ENCODE measurements at places on chromosomes 11 and 22. TPM values are rescaled to one million over a fixed set of nuclear protein-coding genes. Genes with fewer than 3 reads are reported as not detected.

- no peak overlapping the region for H3K4me3 ChIP-seq
- DNase-seq: no peak
- no peaks in the 10 kb centered on the region for H3K36me3 ChIP-seq
- no peaks in the 10 kb centered on the region for H3K27me3 ChIP-seq
- no peaks in the 10 kb centered on the region for H3K4me1 ChIP-seq
Observed at GRCh38 chr11:58004664-58005063, 19.0 kb upstream of the OR9Q1 start.

FSHB gene
- not detected for total RNA-seq

GRCh38 chr11:116955949-116956348 is 118.5 kb upstream of the APOA1 start:
- no peak overlapping the region for H3K27ac ChIP-seq
- peaks cover 2% of the 10 kb centered on the region for H3K4me1 ChIP-seq
- no peaks in the 10 kb centered on the region for H3K36me3 ChIP-seq
- no peak for DNase-seq
- no peak overlapping the region for H3K4me3 ChIP-seq

GRCh38 chr22:38164551-38164918 is 17.1 kb downstream of the PLA2G6 start:
- H3K4me3 ChIP-seq: no peak overlapping the region
- H3K27me3 ChIP-seq: no peaks in the 10 kb centered on the region
- H3K4me1 ChIP-seq: peaks cover 5% of the 10 kb centered on the region
- no peak for DNase-seq

DNA sequence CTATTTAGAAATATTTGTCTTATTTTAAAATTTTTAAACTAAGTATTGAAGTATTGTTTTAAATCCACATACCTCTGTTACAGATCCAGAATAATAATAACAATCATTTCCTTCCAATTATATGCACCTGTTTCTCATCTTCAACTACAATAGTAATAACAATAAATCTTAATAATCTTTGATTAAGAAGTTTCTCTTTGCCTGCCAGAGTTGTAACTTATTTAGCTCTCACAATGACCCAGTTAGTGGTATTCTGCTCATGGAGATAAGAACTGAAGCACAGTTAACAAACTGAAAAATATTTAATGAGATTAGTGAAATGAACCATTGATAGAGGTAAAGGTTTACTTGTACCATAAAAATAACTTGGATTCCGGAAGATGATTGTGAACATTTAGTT is 796.3 kb downstream of the LUZP2 start:
- DNase-seq: no peak
- H3K4me1 ChIP-seq: no peaks in the 10 kb centered on the region
- no peaks in the 10 kb centered on the region for H3K27me3 ChIP-seq
- no peak overlapping the region for H3K4me3 ChIP-seq

Data from fibroblast of lung (primary cell).